ENCODE measurements at places on chromosomes 13 and 19. TPM values are rescaled to one million over a fixed set of nuclear protein-coding genes. Genes with fewer than 3 reads are reported as not detected.

GRCh38 chr13:99386911-99387788 lies 80.0 kb upstream of the GPR183 start:
- peak; percentile 16 for DNase-seq

DUXA gene
- total RNA-seq: not detected

DNA sequence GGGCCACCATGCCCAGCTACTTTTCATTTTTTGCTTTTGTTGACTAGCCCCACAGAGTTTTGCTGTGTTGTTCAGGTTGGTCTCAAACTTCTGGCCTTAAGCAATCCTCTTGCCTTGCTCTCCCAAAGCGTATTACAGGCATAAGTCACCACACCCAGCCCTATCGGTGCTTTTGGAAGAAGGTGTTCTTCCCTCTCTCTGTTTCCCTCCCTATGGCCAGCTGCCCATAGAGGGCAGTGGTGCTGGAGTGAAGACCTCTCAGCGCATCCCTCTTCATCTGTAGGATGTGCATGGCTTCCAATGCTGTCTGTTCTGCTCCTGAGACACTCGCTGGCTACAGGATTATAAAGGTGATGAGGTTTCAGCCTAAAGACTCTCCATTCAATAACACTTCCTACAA lies 1.3 kb upstream of the CD22 start:
- no peak for DNase-seq

- DNase-seq: no peak
Measured at GRCh38 chr13:98478189-98479129, 98.4 kb downstream of the STK24 start.

GNG8 gene
- not detected for total RNA-seq
